ENCODE measurements at places on chromosomes 3 and 15.
A peak's percentile ranks its signal among the peaks of the same experiment; 100 is the strongest.

DNA sequence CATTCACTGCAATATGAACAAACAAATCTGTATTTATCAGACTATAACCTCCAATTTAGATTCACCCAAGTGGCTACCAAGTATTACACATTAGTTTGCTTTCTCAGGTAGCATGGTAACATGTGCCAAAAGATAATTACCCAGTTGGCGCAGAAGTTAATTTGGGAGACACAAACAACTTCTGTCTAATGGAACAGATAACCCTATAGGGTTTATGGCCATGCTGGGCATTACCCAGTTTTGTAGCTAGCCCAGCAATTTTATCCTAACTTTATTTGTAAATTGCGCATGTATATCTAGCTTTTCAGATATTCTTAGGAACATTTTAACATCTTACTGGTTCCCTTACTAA is 780 bp downstream of the RPL22L1 start:
- H3K4me3 ChIP-seq = peak overlapping the region; percentile 73
- peak overlapping the region; percentile 86 for H3K27ac ChIP-seq
- H3K27me3 ChIP-seq = no peaks in the 10 kb centered on the region
- H3K4me1 ChIP-seq = peaks cover 20% of the 10 kb centered on the region
- no peak for DNase-seq
- no peaks in the 10 kb centered on the region for H3K36me3 ChIP-seq

- no peaks in the 10 kb centered on the region for H3K36me3 ChIP-seq
- H3K4me3 ChIP-seq = no peak overlapping the region
- H3K4me1 ChIP-seq = no peaks in the 10 kb centered on the region
- no peaks in the 10 kb centered on the region for H3K27me3 ChIP-seq
- H3K27ac ChIP-seq = no peak overlapping the region
- no peak for DNase-seq
Observed at GRCh38 chr15:62983956-62984355, 58.6 kb upstream of the TPM1 start.

DNA sequence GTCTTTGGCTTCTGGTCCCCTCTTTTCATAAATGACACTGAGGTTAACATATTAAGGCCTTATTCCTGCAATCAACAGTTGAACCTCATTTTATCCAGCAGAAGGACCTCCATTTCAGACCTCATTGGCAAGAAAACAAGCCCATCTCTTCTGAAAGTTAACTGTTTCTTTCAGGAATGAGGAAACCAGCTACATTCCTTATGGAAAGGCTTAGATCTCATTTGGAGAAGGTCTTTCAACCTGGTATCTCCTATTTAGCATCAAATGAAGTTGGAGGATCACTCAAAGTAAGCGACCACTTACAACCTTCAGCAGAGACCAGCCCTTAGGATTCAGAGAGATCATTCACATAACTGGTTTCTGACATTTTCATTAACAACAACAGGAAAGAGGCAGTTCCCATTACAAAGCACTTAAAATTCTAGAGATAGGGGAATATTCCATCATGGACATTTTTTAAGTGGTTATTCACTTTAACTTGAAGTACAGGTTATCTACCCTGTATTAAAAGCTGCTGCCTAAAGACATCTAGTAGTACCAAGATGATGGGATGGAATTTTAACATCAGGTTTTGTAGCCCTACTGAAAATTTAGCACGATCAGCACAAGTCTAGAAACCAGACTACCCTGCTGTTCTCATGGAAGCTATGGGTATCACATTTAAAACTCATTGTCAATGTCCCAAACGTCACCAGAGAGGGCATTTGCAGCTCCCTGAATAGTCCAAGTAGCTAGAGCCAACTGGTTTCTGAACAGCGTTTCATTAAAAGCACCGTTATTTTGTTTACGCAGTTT is 30.4 kb downstream of the TFRC start:
- H3K4me3 ChIP-seq = no peak overlapping the region
- H3K4me1 ChIP-seq = no peaks in the 10 kb centered on the region
- no peak overlapping the region for H3K27ac ChIP-seq
- DNase-seq = no peak

DNA sequence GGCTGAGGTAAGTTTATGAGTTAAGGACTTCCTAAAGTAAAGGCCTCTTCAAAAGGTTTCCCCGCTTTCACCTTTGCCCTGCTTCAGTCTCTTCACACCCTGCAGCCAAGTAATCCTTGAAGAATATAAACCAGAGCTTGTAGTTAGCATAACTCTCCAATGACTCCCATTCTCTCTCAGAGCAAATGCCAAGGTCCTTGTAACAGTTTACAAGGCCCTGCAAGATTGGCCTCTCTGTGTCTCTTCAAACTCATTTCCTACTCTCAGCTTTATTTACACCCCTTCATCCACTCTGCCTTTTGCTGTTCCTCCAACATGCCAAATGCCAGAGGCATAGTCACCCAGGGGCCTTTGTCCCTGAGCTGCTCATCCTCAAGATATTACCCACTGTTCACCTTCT is 60.5 kb upstream of the MME start:
- DNase-seq = no peak
- H3K27me3 ChIP-seq = no peaks in the 10 kb centered on the region
- H3K27ac ChIP-seq = no peak overlapping the region
- no peak overlapping the region for H3K4me3 ChIP-seq

- no peaks in the 10 kb centered on the region for H3K36me3 ChIP-seq
- H3K27ac ChIP-seq = no peak overlapping the region
- no peak for DNase-seq
- no peaks in the 10 kb centered on the region for H3K27me3 ChIP-seq
- H3K4me1 ChIP-seq = no peaks in the 10 kb centered on the region
- no peak overlapping the region for H3K4me3 ChIP-seq
Observed at GRCh38 chr3:53665608-53666425, 171.4 kb downstream of the CACNA1D start.

- H3K4me3 ChIP-seq = no peak overlapping the region
- no peaks in the 10 kb centered on the region for H3K27me3 ChIP-seq
- H3K36me3 ChIP-seq = no peaks in the 10 kb centered on the region
- no peak overlapping the region for H3K27ac ChIP-seq
Observed at GRCh38 chr15:68227643-68228142, 1.8 kb downstream of the CLN6 start.
